ENCODE measurements at places on chromosomes 13 and 19.

DNA sequence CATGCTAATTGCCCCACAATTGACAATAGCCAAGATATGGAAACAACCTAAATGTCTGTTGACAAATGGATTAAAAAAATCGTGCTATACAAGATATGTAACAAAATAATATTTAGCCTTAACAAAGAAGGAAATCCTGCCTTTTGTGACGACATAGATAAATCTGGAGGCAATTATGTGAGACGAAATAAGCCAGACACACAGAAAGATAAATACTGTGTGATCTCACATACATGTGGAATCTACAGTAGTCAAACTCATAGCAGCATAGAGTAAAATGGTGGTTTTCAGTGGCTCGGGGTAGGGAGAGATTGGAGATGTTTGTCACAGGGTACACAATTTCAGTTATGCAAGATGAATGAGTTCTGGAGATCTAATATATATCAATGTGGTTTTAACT is 895.8 kb downstream of the SLITRK6 start:
- no peak for DNase-seq

DNA sequence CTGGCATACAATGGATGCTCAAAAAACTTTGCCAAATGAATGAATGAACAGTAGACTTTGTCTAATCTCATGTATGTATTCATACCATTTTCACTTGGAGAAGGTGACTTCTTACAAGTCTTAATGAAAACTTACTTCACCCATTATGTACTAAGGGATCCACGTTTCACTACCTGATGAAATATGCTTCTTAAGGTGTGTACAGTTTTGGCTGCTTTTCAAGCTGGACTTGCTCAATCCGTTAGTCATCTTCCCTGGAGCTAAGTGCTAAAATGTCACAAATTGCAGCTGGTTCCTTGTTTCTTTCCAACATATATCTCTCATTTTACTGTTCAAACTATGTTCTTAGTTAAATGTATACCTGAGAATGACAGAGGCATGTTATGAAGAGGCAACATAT is 4.2 kb upstream of the CCNA1 start:
- no peak for DNase-seq

- DNase-seq = no peak
These were observed 14.0 kb upstream of the CELF5 start for GRCh38 chr19:3210347-3211017.

GRCh38 chr19:17107546-17108452 is 32.2 kb downstream of the MYO9B start:
- no peak for DNase-seq

DNA sequence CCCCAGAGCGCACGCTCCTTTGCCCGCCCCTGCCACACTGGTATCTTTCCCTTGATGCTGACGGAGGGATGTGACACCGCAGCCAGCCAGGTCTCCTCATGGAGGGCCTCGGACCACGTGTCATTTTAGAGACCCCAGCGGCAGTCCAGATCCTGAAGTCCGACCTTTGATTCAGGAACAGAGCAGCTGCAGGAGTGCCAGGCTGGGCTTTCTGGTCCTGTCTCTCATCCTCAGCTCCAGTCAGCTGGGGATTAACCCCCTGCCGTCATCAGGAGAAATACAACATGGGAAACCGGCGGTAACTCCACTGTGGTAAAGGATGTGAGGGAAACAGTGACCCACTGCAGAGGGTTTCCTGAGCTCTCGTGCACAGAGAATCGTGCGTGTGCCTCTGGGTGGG is 140.6 kb downstream of the SIPA1L3 start:
- no peak for DNase-seq

GRCh38 chr13:113176822-113177221 is 18.4 kb downstream of the PROZ start:
- DNase-seq = no peak

DNA sequence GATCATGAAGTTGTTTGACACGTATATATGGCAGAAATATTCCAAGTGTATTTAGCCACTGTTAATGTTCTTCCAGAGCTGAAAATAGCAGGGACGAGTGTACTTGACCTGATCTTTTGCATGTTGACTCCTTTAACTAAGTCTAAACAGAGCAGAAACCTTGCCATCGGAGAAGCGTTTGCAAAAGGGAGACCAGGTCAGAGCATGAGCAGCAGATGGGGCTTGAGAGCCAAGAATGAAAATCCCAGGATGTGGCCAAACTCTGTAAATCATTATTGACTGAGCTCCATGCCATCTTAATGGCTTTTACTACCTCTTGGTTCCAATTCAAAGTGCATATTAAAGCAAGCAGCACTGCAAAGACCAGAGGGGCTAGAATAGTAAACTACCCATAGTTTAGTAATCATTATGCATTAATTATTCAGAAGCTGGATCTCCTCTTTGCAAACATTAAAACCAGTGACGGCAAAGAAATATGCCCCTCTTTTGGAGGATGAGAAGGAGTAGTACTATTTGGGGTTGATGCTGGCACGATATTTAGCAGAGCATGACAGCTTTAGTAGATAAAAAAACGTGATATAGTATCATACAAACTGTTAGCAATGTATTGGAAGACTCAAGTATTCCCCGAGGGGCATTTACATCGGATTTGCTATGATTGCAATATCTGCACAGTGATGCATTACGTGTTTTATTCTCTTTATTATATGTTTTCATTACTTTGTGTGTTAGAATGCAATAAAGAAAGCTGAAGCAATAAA is 55.7 kb downstream of the FAM216B start:
- DNase-seq = no peak

DNA sequence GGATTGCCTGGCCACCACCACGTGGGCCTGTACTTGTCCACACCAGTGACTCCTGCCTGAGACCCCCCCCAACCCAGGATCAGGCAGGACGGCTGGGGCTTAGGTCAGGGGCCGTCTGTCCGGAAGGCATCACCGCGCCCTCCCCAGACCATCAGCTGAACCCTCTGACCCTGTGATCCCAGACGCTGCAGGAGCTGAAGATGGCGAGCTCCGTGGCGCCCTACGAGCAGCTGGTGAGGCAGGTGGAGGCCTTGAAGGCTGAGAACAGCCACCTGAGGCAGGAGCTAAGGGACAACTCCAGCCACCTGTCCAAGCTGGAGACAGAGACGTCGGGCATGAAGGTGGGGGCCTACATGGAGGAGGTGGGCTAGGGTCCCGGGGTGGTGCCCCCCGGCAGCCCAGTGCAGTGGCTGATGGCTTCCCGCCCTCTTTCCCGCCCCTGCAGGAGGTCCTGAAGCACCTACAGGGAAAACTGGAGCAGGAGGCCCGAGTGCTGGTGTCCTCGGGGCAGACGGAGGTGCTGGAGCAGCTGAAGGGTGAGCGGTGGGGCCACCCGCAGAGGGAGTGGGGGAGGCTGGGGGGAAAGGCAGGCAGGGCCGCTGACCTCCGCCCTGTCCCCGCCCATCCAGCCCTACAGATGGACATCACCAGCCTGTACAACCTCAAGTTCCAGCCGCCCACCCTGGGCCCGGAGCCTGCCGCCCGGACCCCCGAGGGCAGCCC is 3.0 kb downstream of the APC2 start:
- no peak for DNase-seq

DNA sequence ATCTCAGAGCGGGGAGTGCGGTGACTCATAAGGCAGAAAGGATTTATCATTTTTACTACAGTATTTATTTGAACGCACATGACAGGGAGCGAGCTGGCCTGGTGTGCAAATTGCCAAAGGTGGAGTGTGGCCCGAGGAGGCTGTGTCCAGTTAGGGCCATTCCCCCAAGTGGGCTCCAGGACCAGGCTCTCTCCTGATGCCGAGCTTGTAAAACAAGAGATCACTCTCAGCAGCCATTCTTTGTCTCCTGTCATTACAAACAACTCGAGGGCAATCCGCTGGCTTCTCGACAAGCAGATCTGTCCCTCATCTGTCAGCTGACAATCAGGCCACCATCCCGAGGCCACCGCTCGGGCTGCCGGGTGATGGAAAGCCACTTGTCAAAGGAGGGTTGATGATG is 418.9 kb downstream of the ZNF536 start:
- DNase-seq = no peak

DNA sequence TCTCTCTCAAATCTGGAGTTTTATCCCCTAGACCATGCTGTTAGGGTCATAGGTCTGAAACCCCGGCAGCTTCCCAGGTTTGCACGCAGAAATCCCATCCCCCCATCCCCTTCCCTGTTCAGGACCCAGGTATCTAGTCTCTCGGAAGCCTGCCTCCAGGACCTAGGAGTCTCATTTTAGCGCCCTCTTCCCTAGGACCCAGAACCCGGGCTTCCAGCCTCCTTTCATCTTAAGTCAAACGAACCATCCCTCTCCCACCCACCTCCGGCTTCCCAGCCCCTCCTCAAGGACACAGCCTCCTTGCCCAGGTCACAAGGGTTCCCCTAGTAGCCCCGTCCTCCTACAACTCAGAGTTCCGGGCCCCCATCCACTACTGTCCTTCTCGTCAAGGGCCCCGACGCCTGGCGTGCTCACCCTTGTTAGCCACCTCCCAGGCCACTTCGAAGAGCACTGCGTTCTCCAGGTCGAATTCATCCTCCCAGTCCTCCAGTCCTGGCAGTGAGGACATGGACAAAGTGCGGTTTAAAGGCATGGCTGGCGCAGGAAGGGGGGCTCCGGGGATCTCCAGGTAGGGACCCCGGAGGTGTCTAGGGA is 431 bp downstream of the GYS1 start:
- DNase-seq = no peak

GRCh38 chr19:16542910-16543472 is 754 bp upstream of the CHERP start:
- no peak for DNase-seq

- DNase-seq = no peak
These were observed 121.1 kb downstream of the IRS2 start for GRCh38 chr13:109665240-109665639.

DNA sequence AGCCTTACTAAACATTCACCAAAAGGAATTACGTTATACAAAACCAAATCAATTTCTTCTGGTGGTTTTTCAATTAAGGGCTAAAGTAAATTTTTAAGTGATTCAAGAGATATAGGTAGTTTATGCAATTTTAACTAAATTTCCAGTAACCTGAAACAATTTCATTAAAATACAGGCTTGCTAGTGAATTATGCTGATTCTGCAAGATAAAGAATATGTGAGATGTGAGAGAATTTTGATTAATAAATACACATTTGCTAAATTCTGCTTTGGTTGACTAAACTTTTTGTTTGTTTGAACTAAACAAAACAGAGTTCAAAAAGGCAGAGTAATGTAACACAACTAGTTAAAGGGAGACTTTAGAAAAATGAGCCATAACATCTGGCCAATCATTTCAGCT is 27.1 kb downstream of the FGF14 start:
- DNase-seq = no peak

- DNase-seq = no peak
These were observed 3.6 kb downstream of the CACNG7 start for GRCh38 chr19:53912653-53913052.

DNA sequence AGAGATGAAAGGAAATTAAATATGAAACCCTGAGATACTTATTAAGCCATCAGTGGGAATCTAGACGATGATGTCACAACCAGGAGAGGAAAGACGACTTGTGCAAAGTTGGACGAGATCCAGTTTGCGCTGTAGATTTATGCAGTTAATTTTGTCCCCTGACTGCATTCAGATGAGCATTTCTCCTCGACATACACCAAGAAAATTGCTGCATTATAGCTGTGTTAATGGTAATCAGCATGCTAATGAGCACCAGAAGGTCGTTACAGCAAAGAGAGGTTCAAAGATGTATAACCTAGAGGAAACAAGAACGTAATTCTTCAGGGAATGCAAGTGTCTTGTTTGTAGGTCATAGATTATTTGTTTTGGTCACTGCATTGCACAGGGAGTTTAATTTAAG is 371.7 kb downstream of the RBM26 start:
- DNase-seq = no peak

DNA sequence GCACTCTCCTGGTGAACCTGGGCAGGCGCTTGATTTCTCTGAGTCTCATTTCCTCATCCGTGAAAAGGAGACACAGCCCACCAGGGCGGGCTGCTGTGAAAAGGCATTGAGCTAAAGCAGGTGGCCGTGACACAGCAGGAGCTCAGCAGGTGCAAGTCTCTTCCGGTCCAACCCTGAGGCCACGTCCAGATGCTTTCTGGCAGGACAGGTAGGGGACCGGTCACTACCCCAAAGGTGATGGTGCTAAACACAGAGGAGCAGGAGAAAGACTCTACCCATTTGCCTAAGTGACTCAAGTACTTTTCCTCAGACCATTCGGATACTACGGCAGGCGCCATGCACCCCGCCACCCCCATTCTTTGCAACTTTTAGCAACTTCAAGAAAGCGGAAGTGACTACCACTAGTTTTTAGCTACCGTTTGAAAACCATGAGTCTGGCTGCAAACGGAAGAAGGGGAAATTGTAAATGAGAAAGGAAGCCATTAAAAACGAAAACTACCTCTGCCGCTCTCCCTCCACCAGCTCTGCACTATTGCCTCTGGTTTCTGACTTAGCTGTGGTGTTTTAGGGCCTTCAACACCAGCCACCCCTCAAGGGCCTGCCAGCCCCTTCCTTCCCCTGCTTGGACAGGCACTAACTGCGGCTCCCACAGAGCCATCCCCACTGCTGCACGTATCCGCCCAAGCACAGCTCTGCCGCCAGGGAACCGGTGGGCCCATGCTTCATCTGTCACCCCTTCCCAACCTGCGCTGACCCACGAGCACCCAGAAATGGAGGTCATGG is 4.8 kb downstream of the PPP6R1 start:
- no peak for DNase-seq

- no peak for DNase-seq
These were observed 23.9 kb upstream of the CXCL17 start for GRCh38 chr19:42466521-42467182.

DNA sequence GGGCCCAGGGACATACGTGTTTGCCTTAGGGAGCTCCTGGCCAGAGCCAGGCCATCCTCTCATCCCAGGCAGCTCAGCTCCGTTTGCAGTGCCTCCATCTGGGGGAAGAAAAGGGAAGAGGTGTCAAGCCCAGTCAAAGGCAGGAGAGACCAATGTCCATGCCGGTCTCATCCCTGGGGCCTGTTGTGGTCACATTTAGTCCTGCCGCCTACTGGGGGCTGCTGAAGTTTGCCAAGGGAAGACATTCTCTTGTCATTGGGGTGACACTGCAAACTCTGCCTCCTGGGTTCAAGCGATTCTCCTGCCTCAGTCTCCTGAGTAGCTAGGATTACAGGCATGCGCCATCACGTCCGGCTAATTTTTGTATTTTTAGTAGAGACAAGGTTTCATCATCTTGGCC is 195.2 kb downstream of the UQCRFS1 start:
- DNase-seq = no peak

- DNase-seq = no peak
These were observed 60.3 kb downstream of the OLFM4 start for GRCh38 chr13:53088871-53089270.

DNA sequence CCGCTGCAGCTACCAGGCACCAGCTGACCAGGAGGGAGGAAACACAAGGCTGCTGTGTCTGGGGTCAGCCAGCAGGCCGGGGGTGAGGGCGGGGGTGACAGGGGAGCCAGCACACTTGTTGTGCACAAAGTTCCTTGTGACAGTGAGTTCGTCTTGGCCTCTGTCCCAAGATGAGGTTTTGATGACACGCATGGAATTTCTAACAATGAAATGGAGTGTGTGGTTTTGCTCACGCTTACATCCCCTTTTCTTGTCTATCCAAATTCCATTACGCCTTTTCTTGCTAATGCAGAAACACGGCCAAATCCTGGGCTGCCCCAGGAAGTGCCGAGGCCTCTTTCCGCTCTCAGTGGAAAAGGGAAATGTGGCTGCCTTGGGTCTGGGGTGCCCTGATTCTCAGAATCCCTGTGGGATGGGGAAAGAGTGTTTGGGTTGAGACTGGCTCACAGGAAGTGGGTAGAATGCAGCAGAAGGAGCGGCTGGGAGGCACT is 73.8 kb downstream of the GADD45B start:
- DNase-seq = no peak

- DNase-seq = no peak
These were observed 402.4 kb downstream of the EFNB2 start for GRCh38 chr13:106133025-106133424.

All from cortex of kidney (tissue), 1 donor.